ENCODE measurements at places on chromosomes 6 and 20.

DNA sequence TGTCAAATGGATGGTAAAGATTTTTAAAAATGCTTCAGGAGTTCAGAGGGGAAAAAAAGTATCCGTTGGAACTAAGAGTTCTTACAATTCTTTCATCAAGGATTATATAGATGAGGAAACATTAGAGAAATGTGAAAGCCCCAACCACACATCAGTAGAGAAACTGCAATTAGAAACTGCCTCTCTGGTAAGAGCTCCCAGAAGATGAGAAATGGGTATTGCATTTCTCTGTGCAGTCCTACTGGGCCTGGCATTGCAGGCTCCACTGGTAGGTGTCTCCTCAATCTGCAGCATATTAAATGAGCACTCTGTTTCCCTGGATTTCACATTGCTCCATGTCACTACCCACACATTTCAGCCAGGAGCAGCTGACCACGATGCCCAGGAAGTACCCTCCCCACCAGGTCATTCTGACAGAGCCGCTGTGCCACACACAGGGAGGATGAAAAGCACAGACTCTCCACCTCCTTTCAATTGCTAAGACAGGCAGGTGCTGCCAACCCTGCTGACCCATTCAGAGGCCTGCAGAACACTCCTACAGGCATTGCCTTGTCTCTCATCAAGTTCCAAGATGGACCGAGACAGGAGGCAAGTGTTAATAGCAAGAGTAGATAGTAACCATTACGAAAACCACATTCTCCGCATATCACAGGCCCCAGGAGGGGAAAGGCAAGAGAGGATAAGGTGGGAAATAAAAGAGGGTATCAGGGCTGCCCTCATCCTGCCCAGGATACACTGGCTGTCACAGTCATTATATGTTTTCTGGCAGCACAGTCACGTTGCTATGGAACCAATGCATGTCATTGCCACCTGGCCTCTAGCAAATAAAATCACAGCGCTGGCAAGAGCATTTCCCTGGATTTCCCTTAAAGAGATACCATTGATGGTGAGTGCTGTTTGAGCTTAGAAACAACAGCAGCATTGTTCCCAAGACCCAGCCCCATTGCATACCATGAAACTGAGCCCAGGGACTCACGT is 241.7 kb downstream of the ATXN1 start:
- no peaks in the 10 kb centered on the region for H3K27me3 ChIP-seq
- H3K27ac ChIP-seq, result no peak overlapping the region
- H3K4me1 ChIP-seq, result peaks cover 49% of the 10 kb centered on the region
- no peak for DNase-seq

DNA sequence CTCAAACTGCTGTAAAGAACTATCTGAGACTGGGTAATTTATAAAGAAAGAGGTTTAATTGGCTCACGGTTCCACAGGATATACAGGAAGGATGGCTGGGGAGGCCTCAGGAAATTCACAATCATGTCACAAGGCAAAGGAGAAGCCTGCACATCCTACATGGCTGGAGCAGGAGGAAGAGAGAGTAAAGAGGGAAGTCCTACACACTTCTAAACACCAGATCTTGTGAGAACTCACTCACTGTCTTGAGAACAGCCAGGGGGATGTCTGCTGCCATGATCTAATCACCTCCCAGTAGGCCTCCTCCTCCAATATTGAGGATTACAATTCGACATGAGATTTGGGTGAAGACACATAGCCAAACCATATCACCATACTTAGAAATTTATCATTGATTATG is 1307.0 kb upstream of the GJE1 start:
- H3K27ac ChIP-seq, result no peak overlapping the region
- no peaks in the 10 kb centered on the region for H3K4me1 ChIP-seq
- no peaks in the 10 kb centered on the region for H3K36me3 ChIP-seq
- H3K27me3 ChIP-seq, result peaks cover 3% of the 10 kb centered on the region
- no peak for DNase-seq

DNA sequence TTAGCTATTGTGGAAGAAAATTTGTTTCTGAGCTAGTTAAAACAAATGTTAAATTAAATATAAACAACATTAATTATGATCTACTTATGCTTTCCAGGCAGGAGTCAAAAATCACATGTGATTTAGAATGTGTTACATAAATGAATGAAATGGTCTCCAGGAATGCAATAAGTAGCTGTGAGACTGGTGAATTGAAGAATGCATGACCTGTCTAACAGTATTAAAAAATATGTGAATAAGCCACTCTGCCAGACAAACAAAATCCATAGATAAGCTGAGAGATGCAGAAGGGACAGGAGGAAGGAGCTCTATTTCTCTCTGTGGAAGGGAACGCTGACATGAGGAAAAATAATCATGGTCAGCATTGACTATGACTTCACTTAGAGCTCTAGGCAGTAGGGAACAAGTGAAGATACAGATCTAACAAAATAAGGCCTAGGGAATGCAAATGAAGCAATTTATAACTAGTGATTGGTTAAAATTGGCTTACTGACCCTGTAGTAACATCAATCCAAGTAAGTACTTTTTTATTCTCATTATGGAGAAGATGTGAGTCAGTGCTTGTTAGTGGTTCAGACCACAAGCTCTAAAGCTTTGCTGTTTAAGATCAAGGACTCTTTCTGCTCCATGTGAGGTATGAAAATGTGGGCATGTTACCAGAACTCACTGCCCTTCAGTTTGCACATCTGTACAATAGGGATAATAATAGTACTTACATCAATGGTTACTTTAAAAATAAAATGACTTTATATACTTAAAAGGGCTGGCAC is 432.6 kb downstream of the MMUT start:
- H3K4me1 ChIP-seq, result no peaks in the 10 kb centered on the region
- H3K4me3 ChIP-seq, result no peak overlapping the region
- H3K27ac ChIP-seq, result no peak overlapping the region

GRCh38 chr6:169983651-169984050 is 232.2 kb downstream of the ERMARD start:
- H3K4me3 ChIP-seq, result no peak overlapping the region
- no peak for DNase-seq
- H3K4me1 ChIP-seq, result no peaks in the 10 kb centered on the region

DNA sequence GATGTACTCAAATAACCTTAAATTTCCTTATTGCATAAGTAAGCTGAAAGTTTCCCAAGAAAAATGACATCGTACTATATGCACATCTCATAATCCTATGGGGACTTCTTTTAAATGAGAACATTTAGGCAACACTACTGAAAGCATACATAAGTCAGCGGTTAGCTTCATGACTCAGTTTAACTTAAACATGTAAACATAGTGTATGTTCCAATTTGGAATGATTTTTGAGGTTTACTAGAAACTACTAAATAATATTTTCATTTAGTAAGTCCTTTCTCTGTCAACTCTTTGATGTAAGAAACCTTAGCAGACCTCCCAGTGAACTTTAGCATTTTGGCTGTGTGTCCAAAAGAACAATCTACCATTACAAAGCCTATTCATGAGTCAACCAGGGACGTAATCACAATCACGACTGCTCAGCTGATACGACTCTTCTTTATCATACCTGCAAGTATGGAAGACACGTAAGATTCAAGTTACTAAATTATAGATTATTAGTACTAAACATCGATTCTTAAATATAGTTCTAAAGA is 19.3 kb downstream of the HIVEP2 start:
- H3K36me3 ChIP-seq, result peaks cover 17% of the 10 kb centered on the region
- H3K27ac ChIP-seq, result peak overlapping the region; percentile 44
- H3K4me3 ChIP-seq, result no peak overlapping the region
- DNase-seq, result no peak
- no peaks in the 10 kb centered on the region for H3K27me3 ChIP-seq
- peaks cover 37% of the 10 kb centered on the region for H3K4me1 ChIP-seq

DNA sequence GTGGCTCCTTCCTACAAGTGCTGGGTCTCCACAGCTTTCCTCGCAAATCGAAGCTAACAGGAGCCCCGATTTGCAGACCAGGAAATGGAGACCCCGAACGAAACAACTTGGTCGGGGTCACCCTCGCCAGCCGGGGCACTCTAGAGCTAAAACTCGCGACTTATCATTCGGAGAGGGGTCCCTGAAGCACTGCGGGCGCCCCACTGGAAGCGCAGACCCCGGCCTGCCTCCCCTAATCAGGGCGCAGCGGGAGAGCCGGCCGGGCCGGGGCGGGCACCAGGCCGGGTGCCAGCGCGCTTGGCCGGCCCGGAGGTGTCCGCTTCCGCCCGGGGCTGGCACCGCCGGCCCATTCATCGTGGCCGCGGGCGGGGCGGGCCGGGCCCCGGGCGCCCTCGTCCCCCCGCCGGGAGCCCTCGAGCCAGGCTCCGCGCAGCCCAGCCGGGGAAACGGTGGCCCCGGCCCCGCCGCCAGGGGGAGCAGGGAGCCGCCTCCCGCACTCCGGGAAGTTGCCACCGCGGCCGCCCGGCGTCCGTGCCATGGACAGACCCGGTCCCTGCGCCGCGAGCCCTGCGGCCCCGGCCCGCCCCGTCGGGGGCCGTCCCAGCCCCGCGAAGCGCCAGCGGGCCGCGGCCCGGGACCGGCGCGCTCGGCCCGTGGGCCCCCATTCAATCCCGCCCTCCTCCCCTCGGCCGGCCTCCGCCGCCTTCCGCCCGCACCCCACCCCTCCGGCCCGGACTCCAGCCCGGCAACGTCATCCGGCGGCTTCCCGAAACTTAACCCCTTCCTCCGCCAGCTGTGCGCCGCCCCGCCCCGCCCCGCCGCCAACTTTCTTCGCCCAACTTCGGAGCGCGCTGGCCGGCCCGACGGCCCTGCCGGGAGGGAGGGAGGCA is 961 bp downstream of the RRBP1 start:
- H3K27me3 ChIP-seq, result peaks cover 30% of the 10 kb centered on the region
- peak overlapping the region; percentile 58 for H3K27ac ChIP-seq
- peak overlapping the region; percentile 75 for H3K4me3 ChIP-seq
- H3K4me1 ChIP-seq, result peaks cover 34% of the 10 kb centered on the region
- H3K36me3 ChIP-seq, result peaks cover 36% of the 10 kb centered on the region

DNA sequence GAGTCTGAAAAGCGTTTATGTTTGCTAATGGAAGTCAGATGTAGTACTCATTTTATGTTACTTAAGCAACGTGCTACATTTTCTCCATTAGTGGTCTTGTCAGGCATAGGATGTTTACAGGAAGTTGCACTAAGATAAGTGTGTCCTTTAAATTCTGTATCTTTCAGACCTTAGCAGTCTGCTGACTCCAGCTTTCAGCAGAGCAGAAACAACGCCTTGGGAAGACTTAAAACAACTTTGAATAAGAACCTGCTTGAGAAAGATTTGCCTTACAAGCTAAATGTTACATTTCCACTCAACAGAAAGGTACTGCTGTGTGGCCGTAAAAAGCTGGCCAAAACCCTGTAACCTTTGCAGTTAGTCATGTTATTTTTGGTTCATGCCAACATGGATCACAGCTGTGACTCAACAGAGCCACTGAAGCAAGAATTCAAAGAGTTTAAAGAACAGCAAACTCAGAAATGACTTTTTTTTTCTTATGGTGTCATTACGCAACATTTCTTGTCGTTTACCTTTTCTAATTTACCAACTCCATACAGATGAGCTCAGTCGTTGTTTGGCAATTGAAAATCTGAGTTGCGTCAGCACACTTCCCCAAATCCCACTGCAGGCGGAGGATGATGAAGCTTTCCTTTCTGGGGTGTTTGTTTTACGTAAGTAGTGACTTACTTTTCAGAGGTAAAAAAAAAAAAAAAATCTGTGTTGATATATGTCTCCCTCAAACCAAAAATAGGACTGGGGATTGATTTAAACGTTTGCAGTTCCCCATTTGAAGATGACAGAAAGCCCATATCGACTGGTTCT is 27.9 kb upstream of the BMP6 start:
- no peak overlapping the region for H3K4me3 ChIP-seq
- H3K27ac ChIP-seq, result no peak overlapping the region
- peaks cover 2% of the 10 kb centered on the region for H3K4me1 ChIP-seq
- DNase-seq, result no peak
- H3K36me3 ChIP-seq, result no peaks in the 10 kb centered on the region
- peaks cover 9% of the 10 kb centered on the region for H3K27me3 ChIP-seq

GRCh38 chr20:3247638-3248037 is 8.6 kb upstream of the SLC4A11 start:
- H3K4me3 ChIP-seq, result no peak overlapping the region
- no peaks in the 10 kb centered on the region for H3K36me3 ChIP-seq
- peaks cover 8% of the 10 kb centered on the region for H3K4me1 ChIP-seq
- peaks cover 27% of the 10 kb centered on the region for H3K27me3 ChIP-seq
- H3K27ac ChIP-seq, result no peak overlapping the region

DNA sequence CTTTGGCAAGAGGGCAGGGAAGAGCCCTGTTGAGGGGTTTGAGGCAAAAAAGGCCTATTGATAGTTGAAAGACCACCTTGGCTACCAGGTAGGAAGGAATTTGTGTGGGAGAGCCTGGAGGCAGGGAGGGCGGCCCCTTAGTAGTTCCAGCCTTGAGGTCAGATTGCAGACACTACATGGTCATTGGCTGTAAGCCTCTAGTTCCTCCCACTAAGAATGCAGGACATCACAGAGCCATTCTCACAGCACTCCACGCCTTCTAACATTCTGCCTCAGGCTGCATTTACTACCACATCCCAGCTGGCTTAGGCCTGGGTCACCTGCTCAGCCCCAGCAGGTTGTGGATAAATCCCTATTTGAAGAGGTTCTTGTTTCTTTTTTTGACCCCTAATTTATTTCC is 91.0 kb upstream of the SNX9 start:
- DNase-seq, result no peak
- no peaks in the 10 kb centered on the region for H3K4me1 ChIP-seq
- peaks cover 10% of the 10 kb centered on the region for H3K27me3 ChIP-seq
- H3K27ac ChIP-seq, result no peak overlapping the region

DNA sequence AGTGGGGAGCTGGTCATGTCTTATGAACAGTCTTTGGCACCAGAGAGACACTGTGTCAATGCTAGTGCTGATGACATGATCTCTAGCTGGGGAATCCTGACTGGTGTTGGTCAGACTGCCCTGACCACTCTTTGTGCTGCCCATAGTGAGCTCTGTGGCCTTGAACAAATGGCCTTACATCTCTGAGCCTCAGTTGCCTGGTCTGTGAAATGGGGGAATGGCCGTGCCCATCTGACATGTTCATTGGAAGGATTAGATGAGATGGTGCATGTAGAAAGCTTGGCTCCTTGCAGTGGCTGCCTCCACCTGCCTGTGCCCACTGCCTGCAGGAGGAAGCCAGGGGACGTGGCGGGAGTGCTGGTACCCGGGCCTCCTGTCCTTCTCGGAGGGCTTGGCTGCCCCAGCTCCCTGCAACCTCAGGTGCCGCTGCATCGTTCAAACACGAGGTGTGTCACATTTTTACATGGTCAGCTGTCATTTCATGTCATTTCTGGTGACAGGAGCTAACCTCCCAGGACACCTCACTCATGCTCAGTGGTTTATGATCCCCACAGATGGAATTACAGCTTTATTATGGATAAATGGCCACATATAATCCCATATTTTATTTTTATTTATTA is 45.8 kb downstream of the ANKRD60 start:
- H3K27me3 ChIP-seq, result peaks cover 18% of the 10 kb centered on the region
- H3K27ac ChIP-seq, result no peak overlapping the region
- no peak overlapping the region for H3K4me3 ChIP-seq
- DNase-seq, result no peak
